CD4-positive, alpha-beta T cell treated with Interleukin-1 beta for 1 hour (primary cell): ENCODE measurements at places on chromosomes 11 and 22.
A peak's percentile ranks its signal among the peaks of the same experiment; 100 is the strongest.

GRCh38 chr11:45500451-45500850, 165.0 kb downstream of the CHST1 start:
- no peak for DNase-seq

DNA sequence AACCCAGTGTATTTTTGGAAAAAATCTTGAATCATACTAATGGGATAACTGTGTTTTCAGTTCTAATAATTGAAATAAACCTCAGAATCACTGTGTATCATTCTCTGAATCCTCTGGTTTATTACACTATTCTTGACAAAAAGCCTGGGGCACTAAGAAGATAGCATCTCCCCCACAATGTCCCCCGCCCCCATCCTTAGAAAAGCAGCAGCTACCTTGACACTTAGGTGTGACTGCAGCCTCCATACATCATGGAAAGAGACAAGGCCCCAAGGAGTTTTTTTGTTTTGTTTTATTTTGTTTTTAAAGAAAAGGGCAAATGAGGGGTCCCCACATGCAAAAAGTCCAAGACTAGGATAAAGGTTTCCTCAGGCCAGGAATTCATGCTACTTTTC, 124.8 kb downstream of the APOL5 start:
- no peak for DNase-seq

GRCh38 chr22:29109822-29110221, 37.0 kb downstream of the KREMEN1 start:
- DNase-seq, result no peak

GRCh38 chr11:12411806-12412727, 34.7 kb downstream of the PARVA start:
- DNase-seq, result peak; percentile 1

DNA sequence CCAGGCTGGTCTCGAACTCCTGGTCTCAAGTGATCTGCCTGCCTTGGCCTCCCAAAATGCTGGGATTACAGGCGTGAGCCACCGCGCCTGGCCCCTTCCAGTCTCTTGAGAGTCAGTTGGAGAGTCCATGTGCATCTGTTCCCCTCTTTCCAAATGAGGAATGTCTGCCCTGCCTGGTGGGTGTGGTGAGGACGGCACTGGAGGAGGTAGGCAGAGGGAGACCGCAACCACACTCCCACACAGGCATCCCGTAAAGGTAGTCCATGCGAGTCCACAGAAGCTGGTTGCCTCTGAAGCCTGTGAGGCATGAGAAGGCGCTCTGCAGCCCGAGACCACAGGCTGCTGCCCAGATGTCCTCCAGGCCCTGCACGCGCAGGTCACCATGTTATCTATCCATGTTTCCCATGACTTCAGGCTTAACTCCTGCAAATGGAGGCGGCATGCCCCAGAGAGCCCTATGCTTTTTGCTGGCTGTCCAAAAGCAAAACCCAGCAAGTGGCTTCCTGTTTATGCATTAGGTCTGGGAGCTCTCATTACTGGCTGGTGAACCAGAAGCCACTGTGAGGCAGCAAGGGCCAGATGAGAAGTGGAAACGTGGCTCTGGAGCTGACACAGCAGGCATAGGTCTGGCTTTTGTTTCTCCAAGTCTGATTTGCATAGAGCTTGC, 43.4 kb downstream of the GRIK4 start:
- DNase-seq, result no peak

GRCh38 chr22:49325531-49326395, 501.9 kb downstream of the BRD1 start:
- no peak for DNase-seq

DNA sequence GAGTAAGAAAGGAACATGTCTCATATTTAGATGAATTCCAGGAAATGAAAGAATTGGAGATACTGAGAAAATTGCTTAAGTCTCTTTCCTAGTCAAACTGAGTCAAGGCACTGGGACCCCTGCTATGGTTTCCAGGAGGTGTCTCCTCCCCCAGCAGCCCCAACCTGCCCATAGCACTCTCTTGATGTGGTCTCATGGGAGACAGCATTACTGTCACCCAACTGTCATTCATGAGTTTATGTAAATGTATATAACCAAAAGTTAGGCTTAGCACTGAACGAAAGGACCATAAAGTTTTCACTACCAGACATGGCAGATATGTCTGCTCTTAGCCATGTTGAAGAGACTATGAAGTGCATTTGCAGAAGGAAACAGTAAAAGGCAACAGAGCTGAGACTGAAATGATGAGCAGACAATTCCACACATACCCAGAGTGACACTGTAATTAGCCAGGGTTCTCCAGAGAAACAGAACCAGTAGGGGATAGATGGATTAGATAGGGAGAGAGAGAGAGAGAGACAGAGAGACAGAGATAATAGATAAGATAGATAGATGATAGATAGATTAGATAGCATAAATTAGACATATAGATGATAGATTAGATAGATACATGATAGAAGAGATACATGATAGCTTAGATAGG, 328.1 kb downstream of the BRD1 start:
- DNase-seq, result no peak

- DNase-seq, result no peak
Measured at GRCh38 chr11:27058456-27058855, 17.8 kb downstream of the BBOX1 start.

- DNase-seq, result no peak
Measured at GRCh38 chr11:46697303-46697702, 3.1 kb downstream of the ARHGAP1 start.

DNA sequence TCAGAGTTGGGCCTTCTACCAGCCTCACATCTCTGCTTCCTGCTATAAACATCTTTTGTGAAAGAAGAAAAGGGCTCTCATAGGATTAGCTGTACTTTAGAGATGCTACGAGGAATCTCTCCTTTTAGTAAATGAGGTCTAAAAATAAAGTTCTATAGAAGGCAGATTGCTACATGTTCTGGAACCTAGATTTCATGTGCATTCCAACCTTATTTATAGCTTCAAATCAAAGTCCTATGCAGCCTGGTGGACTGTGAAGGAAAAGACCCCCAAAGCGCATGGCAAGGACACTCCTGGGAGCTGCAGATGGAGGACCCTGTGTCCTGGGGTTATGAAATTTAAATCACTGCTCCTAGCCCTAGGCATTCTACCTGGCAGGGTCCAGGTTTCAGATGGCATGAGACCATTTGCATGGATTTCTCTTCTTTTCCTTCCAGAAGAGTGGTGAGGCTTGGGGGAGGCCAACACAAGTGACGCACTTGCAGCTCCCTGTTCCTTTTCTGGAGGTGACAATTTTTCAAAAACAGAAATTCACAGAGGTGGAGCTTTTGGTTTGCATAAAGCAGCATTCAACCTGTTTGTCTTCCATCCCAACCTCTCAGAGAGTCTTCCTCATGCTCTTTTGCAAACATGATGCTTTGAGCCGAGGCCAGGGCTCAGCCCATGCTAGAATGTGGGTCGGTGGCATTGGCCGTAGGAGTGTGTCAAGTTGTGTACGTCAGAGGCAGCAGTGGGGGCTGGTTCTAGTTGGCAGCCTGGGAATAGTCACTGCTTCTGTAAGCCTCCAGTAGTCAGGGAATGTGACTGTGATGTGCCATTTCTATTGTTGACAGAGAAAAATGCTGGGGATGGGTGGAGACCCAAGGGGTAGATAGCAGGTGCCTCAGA, 6.3 kb downstream of the CRY2 start:
- no peak for DNase-seq

DNA sequence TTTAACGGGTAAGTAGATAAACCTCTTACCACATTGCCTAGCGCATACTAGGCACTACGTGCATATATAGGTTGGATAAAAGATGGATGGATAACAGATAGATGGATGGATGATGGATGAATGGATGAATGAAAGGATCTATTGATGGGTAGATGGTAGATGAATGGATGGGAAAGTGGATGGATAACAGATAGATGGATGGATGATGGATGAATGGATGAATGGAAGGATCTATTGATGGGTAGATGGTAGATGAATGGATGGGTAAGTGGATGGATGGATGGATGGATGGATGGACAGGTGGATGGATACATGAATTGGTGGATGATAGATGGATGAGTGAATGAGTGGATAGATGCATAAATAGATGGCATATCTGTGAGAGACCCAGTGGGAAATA, 555.0 kb downstream of the MN1 start:
- no peak for DNase-seq
